ENCODE measurements at places on chromosomes 2 and 18.

- DNase-seq = no peak
Observed at GRCh38 chr18:75406491-75407445, 20.7 kb downstream of the SMIM21 start.

- no peak for DNase-seq
Observed at GRCh38 chr18:39843546-39843945, 2111.5 kb upstream of the PIK3C3 start.

- DNase-seq = no peak
Observed at GRCh38 chr2:110205660-110206455, 1.0 kb upstream of the NPHP1 start.

- no peak for DNase-seq
Observed at GRCh38 chr18:7105268-7105667, 12.3 kb downstream of the LAMA1 start.

GRCh38 chr2:73386894-73387636, 1.4 kb downstream of the ALMS1 start:
- DNase-seq = no peak

DNA sequence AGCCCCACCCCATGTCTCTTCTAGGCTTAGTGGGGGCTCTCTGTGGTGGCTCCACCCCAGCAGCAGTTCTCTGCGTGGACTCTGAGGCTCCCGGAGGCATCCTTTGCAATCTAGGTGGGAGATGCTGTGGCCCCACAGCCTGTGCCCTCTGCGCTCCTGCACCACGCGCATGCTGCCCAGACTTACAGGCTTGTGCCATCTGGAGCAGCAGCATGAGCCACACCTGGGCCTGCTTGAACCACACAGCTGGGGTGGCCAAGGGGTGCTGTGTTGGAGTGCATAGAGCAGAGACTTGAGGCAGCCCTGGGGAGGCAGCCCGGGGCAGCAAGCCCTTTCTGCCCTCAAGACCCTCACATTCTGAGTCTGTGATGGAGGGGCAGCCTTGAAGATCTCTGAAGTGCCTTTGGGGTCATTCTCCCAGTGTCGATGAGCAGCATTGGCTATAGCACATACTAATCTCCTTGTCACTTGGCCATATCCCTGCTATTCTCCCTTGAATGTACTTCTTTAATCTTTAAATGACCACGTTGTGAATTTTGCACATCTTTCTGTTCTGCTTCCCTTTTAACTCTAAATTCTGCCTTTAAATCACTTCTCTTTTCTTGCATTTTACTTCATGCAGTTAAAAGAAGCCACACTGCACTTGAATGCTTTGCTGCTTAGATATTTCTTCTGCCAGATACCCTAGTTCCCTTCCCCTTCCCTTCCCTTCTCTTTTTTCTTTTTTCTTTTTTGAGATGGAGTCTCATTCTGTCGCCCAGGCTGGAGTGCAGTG, 62.4 kb downstream of the NCAPH start:
- DNase-seq = no peak

DNA sequence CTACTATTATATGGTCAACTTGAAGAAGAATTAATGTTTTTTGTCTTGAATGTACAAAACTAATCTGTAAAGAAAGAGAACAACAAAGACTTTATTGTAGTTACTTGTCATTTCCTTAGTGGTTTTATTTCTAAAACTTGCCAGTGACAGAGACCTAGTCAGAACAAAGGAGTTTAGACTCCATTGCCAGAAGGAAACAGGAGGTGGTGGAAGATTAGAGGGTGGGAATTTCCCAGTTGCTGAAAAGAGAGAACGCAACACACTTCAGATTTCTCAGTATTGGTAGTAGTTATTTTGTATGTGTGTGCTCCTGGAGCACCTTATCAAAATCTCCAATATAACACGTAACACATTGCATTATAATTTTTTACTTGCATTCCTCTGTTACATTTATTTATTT, 81.4 kb downstream of the CDCA7 start:
- no peak for DNase-seq

DNA sequence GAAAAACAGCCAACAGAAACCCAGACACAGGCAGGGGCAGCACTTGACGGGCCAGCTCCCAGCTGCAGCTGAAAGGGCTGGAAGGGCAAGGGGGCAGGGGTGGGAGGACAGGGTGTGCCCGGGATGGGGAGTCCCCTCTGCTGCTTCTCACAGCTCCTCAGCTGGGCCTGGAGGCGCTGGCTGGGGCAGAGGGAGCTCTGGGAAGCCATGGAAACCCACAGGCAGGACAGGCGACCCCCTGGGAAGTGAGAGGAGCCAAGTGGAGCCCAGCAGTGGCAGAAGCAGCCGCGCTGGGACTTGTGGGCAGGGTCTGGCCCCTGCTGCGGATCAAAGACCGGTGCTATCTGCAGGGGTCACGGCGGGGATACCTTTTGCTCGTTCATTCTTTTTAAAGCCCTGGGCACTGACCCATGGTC, 20.7 kb downstream of the OTOF start:
- DNase-seq = no peak

DNA sequence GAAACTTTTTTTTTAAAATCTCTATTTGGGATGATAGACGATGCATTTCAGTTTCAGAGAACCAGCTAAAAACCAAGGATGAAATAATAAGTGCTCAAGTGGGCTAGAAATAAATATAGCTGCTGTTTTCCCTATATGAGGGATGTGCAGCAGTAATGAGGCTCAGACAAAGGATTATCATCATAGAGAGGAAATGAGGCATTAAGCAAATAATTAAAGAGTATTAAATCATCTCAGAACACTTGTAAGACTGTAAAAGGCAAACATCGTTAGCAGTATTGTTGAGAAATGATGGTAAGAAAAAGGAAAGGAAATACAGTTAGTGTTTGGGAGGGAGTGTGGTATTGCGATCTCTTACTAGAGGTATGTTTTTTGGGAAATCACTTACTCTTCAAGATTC, 233.5 kb downstream of the TGIF1 start:
- DNase-seq = no peak

DNA sequence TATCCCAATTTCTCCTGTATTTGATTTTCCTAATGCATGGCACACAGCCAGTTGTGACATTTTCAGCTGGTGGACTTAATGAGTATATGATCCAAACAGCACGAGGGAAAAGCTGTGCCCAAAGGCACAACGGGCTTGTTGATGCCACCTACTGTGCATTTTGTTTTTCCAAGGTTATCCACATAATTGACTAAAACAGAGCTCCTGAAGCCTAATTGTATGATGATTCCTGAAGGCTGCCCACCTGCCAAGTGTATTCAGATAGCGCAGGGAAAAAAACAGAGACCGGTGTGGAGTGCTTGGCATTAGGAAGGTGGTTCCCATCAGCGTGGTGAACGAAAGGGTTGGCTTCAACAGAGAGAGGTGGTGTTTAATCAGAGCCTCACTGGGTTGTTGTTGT, 14.9 kb downstream of the RBMS1 start:
- no peak for DNase-seq

DNA sequence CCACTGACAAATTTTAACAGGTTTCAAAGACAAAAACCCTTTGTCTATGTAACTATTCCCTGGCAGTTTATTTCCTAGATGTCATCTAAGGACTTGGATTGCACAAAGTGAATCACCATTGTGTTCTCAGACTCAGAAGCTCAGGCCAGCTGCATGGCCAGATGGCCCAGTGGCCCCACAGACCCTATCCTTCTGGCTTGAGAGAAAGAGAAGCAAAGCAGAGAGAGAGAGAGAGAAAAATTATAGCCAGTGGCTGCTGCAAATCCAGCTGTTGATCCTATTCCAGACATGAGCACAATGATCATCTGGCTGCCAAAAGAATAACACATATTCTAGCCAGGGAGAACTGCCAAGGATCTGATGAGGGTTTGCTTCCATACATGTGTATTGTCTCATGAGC, 25.8 kb downstream of the CTLA4 start:
- no peak for DNase-seq

DNA sequence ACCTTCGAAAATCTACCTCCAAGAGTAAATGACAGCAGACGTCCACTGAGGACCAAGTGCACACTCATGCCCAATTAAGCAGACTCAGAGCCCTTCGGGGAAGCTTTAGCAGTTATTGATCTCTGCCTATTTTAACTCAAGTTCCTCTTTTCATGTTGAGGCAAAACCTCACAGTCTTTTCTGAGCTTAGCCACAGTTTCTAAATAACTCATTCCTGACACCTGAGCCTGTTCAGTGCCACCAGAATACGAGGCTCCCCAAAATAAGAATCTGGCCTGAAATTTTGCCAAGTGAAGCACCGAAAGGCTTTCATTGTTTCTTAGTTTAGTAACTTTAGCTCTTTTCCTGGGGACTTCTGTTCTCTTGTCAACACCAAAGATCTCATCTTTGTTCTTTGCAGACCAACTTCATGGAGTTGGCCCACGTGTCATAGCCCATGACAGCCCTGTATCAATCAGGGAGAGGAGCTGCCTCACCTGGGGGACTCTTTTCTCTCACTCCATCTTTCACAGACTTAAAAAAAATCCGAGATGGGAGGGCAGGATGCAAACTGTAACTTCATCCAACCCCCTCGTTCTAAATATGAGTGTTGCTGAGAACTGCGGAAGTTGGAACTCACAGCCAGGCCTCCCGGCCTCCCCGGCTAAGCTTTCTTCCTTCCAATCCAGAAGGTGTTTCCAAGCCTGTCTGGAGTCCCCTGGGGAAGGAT, 22.2 kb downstream of the INPP5D start:
- no peak for DNase-seq
